ENCODE measurements at places on chromosomes 3 and 15.

GRCh38 chr3:50215529-50215928, 10.5 kb downstream of the SLC38A3 start:
- no peak for DNase-seq

- DNase-seq, result no peak
Measured at GRCh38 chr15:100500226-100500990, 28.3 kb downstream of the CERS3 start.

DNA sequence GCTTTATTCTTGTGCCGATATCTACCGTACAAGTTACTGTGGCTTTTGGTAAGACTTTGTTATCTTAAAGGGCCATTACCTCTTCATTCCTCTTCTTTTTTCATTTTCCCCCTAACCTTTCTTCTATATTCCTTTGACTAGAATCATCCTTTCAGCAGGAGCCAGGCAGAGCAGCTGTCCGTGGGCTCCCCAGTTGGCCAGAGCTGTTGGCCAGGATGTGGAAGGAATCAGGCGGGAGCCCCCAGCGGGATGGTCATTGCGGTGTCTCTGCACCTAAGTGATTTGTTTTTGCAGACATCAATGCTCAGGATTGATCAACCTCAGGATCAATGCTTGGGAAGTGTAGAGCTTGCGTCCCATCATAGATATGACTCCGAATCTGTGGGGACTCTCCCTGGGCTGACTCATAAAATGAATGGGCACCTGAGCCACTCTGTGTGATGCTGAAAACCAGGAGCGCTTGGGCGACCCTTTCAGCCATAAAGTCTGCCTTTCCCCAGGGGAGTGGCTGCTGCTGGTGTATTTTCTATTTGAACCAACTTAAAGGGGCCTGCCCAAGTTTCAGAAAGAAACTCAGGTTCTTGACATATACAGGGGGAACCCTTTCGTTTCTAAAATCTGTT, 21.7 kb downstream of the APBA2 start:
- DNase-seq, result no peak

GRCh38 chr3:877001-877400, 215.8 kb upstream of the CNTN6 start:
- no peak for DNase-seq

DNA sequence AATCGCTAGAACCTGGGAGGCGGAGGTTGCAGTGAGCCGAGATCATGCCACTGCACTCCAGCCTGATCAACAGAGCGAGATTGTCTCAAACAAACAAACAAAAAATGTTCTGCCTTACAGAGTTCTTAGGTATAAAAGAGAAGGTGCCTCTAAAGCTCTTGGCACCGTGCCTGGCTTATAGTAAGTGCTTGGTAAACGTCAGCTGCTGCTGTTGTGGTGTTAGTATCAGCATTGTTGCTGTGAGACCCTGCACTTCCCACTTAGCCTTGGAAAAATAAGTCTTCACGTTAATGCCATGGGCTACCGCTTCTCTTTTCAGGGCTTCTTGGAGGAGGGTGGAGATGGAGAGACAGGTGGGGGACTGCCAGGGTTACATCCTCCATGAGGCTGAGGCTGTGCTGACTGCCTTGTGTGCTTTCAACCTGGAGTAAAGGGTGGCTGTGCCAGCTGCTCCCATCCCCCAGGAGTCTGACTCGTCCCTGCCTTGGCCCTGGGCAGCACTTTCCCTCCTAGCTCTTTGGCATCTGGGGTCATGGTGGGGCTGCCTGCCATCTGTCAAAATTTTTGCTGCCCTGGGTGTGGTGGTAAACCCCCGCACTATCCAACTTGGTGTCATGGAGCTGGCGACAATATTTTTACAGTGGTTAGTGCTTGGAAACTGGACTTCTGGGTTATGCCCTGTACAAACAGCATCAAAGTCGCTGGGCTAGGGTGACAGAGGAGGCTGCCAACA, 17.8 kb downstream of the FLNB start:
- DNase-seq, result no peak

DNA sequence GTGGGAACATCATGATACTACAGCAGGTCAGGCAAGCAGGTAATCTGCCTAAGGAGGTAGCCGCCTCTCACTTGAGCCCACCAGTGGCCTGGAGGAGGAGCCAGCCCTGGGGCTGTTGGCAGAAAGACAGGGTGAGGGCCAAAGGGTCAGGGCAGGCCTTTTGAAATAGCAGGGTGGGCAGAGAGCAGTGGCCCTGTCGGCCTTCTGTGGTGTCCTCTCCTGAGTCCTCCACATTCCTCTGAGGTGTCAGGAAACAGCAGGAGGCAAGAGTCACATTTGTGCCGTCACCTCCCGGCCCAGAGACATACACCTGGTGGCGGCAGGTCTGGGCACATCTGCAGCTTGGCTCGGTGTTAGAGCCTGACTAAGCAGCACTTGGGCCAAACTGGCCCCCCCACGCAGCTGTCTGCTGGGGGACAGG, 3.9 kb upstream of the BNC1 start:
- no peak for DNase-seq

- no peak for DNase-seq
Measured at GRCh38 chr3:41518626-41519025, 319.3 kb downstream of the CTNNB1 start.

GRCh38 chr3:34920806-34921205, 718.5 kb upstream of the ARPP21 start:
- no peak for DNase-seq

DNA sequence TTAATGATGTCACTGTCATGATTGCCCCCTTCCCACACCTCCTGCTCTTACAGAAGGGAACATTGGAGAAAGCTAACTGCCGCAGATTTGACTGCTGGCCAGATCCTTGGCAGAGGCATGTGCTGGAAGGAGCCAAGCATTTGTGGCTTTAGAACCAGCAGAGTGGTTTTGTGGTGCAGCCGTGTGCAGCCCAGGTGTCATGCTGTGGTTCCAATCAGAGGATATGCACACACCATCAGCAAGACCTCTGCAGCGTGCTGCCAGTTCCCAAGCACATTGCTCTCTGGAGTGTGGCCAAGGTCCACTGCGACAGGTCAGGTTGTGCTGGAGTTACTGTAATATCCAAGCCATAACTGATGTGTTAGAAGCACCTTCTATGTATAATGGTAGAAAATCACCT, 61.6 kb downstream of the OTOL1 start:
- no peak for DNase-seq

DNA sequence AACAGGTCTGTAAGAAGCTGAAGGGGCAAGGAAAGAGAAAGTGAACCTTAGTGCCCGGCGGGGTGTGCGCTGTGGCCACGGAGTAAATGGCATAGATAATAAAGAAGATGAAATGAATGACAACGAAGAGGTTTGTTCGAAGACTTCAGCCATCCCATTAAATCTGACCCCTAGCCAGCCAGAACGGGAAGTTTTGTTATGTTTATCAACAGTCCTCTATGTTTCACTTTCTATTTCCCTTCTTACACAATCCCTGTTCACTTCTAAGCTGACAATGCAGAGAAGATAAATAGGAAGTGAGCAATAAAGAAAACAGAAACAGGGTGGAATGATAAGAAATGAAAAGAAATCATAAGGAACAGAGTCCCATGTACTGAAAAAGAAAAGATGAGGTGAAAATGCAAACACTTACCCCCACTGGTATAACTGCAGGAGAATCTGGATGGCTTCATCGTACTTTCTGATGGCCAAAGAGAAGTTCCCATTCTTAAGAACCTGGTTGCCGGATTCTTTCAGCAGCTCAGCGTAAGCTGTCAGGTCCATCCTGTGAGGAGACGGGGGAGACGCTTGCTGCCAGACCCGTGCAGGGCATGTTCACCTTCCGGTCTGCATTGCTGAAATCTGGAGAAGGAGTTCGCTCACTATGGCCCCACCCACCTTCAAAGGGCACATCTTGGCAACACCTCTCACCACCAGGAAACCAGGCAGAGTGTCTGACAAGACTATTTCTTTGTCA, 36.8 kb downstream of the TRANK1 start:
- DNase-seq, result peak; percentile 53

DNA sequence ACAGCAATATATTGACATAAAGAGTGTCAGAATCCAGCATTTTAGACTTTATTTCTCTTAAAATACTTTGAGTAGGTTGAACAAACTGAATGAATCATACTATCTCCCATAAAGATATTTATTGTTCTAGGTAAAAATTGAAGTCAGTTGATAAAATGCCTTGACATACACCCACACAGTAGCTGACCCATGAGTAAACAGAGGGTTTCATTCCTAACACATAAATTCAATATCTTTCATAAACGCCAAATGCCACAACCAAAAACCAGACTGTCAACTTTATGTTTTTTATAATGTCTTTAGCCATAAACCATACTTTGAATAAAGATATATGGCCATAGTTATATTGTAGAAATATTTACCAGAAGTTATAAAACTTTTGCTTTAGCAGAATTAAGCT, 742.4 kb downstream of the NAALADL2 start:
- DNase-seq, result no peak

- DNase-seq, result no peak
Measured at GRCh38 chr3:97662762-97663161, 101.8 kb upstream of the ARL6 start.

DNA sequence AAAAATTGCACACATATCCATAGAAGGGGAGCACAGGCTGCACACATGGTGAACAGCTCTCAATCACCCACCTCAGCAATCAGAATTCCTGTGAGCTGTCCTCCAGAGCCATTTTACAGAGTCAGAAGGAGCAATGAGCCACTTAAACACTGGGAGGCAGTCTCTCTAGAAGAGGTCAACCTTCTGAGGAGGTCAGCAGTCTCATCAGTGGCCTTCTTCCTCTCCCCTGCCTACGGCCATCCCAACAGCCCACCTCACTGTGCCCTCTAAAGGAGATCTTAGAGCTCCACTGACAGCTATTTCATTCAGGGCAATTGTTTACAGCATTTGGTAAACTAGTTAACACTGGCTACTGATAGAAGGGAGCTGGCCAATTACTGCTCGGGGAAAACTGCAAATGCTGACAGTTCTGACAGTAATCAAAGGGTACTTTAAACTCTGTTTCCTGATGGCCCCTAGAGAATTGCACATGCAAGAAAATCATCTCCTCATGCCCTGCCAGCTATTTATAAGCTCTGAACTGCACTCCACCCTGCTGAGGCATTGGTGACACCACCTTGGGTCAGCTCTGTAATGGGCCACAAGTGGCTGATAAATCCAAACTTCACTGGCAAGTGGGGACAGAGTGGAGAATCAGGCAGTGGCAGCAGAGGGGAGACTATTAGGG, 42.1 kb upstream of the TSPAN3 start:
- peak; percentile 14 for DNase-seq

DNA sequence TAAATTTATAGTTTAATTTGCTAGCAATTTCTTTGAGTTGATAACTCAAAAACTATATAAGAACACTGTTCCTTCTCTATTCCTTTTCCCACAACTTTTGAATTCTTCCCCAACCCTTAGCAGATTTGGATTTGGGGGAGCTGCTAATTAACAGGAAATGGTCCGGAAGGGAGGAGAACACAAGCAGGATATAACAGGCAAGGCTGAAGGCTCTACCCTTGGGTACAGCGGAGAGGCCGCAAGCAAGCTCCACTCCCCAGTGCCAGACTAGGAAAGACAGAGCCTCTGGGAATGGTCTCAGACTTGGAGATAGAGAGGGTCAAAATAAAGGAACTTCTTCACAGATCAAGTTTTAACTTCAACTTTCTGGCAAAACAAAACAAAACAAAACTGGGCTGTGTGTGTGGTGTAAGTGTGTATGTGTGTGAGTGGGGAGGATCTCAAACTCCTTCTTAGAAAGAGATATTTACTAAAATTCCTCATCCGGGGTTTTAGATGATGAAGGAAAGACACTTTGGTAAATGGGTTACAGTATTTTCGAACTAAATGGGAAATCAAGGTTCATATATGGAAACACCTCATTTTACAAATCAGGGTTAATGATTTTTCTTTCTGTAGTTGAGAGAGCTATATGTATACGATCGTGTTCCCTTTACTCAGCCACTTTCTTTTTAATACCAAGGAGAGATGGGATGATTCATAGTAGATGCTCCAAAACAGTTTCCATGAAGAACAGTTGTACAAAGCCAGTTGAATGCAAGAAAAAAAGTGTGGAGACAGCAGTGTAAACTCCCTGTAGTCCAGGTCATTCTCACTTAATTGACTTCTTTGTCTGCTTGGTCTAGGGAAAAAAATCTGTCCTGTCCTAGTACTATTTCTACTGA, 161.1 kb downstream of the TP63 start:
- no peak for DNase-seq

GRCh38 chr3:16300881-16301359, 35.9 kb downstream of the OXNAD1 start:
- no peak for DNase-seq

- DNase-seq, result no peak
Measured at GRCh38 chr3:101567528-101568317, 6.1 kb downstream of the TRMT10C start.

DNA sequence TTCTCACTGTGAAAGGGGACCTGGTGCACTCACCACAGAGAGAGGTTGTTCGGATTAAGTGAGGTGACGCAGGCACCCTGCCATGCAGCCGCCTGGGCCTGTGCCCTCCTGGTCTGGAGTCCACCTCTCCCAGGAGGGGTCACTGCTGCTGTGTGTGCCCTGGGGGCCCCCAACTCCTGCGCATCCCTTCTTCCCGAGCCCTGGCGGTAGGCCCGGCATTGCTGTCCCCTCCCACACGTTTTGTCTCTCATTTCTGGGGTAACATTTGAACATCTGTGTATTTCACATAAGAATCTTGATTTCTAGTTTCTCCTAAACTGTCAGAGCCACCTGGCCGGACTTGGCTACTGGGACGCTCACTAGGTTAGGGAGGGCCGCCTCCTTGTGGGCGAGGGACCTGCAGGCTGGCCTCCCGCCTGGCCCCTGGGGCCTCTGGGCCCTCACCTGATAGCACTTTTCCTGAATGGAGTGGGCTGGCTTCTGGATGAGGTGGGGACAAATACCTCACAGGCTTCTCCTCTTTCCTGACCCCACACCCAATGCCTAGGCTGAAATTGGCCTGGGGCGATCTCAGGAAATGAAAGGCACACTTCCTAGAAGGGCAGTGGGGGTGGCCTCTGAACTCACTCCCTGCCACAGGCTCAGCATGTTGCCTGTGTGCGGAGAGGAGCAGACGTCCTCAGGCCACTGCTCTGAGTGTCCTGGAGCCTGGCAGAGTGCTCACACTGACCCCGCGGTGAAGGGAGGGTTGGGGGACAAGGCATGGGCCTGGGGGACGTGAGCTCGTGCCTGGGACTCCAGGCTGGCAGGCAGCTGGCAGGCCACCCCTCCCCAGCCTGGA, 104.2 kb upstream of the PRR23E start:
- DNase-seq, result no peak

GRCh38 chr3:87145553-87145952, 81.6 kb upstream of the CHMP2B start:
- DNase-seq, result peak; percentile 18

GRCh38 chr3:126553284-126554084, 5.2 kb downstream of the C3orf22 start:
- no peak for DNase-seq

DNA sequence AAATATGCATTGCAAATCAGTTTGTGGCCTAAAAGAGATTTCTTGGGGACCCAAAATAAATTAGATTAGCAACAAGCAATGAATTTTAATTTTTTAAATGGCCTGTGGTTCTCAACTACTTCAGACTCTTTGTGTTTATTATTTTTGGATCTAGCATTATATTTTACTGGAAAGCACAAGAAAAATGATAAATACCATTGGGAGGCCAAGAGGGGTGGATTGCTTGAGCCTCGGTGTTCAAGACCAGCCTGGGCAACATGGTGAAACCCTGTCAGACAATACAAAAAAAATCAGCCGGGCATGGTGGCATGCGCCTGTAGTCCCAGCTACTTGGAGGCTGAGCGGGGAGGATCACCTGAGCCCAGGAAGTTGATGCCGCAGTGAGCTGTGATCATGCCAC, 13.6 kb downstream of the LACTB start:
- no peak for DNase-seq

Data from AG08395 (cell line).